AG20443 (cell line): ENCODE measurements at places on chromosomes 6 and 20.

DNA sequence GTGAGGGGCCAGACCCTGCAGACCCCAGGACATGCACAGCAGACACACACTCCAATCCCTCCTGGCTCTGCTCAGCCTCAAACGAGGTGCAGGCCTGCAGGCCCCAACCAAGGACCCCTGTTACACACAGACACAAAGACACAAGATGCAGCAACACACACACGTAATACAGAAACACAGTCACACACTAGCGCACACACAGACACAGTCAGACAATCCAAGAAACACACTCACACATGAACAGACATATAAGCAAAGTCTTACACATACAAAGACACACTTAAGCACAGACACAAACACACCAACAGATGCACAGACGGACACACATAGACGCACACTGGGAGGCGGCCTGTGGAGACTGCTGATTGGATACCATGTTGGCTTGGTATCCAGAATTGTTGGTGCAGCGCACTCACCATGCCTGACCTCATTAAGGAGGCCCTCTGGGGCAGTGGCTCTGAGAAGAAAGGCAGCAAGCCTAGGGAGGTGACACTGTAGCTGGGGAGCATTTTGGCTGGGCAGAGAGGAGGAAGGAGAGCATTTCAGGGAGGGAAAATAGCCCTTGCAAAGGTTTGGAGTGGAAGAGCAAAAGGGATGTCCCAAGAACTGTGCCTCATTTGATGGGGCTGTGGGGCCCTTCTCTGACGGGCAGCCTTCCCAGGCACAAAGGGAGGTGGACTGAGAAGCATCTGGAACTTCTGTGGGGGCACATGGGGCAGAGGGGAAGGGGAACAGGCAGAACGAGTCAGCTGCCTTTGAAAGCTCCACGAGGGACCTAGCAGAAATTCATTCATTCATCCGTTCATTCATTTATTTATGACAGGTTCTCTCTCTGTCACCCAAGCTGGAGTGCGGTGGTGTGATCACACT is 1.4 kb upstream of the HSPA12B start:
- DNase-seq, result no peak

GRCh38 chr6:158991017-158991723 is 8.8 kb downstream of the RSPH3 start:
- no peak for DNase-seq

GRCh38 chr6:15832841-15833240 is 170.0 kb upstream of the DTNBP1 start:
- no peak for DNase-seq

DNA sequence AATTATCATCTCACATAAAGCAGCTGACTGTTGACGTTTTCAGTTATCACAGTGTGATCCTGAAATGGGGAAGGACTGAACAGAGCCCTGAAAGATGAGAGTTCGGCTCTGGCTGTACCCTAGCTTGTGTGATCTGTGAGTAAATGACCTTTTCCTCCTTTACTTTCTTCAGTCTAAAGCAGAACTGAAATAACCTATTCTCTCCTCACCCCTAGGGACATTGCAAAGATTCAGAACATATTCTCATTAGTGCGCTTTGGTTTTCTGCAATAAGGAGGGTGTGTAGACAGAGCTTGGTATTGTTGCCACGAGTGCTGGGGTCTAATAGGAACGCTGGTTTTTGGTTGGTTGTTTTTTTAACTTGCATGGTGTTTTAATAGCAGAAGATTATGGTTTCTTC is 16.7 kb downstream of the FARS2 start:
- DNase-seq, result no peak

- no peak for DNase-seq
These were observed 236.5 kb upstream of the FOXQ1 start for GRCh38 chr6:1075444-1075843.

DNA sequence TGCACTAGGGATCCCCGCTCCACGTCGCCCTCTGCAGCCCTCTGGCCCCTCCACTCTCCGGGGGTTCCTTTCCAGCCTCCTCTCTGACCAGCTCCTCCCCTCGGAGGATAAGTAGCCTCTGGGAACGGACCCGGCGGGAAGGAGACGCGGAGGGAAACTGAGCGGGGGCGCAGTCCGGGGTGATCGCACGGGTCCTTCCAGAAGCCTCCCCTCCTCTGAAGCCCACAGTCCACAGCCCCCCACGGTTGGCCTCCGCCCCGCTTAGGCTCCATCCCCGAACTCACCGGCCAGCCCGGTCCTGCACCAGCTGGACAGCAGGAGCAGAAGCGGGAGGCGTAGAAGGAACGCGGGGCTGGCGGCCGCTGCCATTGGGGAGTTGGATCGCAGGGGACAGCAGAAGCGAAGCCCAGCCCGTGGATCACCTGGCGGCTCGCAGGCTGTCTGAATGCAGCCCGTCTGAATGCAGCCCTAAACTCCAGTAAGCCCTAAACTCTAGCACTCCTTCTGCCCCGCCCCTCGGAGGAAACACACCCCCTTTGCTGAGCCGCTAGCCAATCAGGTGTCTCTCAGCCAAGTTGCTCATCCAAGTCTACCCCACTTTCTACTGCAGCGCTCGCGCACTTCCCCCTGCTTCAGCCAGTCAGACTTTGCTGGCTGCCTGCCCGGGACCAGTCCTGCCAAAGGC is at the start of gene RAET1G:
Gene RAET1G (minus strand): TSS at position 480 of the 685 bp plus-strand sequence. CDS start 111 bp downstream, at position 369.
- peak; percentile 96 for DNase-seq

- DNase-seq, result no peak
These were observed 16.6 kb upstream of the SCUBE3 start for GRCh38 chr6:35197196-35197595.

- peak; percentile 73 for DNase-seq
These were observed 171.1 kb downstream of the MCHR2 start for GRCh38 chr6:99822741-99823512.

- no peak for DNase-seq
These were observed 21.5 kb downstream of the TPBG start for GRCh38 chr6:82385102-82385501.

DNA sequence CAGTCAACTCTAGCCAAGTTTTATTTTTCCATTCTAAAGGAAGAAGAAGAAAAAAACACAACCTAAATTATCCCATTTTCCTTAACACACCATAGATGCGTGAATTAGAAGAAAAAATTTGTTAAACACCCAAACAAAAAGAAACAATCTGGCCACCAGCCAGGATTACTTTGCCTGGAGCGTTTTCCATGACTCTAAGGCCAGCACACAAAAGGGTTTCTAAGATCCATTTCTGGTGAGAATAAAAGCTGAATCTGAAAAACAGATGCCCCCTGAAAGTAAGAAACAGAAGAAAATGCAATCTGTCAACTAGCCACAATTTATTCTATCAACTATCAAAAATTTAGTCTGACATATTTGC is 267.2 kb upstream of the SULF2 start:
- no peak for DNase-seq

DNA sequence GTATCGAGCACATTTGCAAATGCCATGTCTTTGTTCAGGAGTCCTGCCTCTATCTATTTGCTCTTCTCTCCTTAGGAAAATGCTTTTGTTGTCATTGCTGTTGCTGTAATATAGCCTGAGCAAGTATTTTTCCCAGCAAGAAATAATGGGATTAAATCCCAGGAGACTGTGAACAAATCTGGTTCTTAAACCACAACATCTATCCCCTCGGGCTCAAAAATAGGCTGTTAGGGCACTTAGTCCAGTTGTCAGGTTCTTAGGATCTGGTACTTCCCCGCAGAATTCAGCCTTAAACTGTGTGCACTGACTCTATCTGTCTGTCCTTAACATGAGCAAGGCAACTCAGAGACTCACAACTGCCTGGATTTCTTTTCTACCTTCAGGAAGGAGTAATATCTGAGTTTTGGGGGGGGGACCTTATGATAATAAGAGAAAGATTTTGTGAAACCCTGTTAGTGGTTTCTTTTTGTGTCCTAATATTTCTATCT is 437.5 kb downstream of the HTR1B start:
- no peak for DNase-seq

- no peak for DNase-seq
These were observed 50.6 kb downstream of the PDSS2 start for GRCh38 chr6:107408714-107409113.

- DNase-seq, result no peak
These were observed 71.2 kb downstream of the LY86 start for GRCh38 chr6:6659600-6660327.

- DNase-seq, result no peak
These were observed 85.5 kb downstream of the ARID1B start for GRCh38 chr6:156862711-156863110.

GRCh38 chr6:47862731-47863130 is 80.9 kb downstream of the OPN5 start:
- no peak for DNase-seq

DNA sequence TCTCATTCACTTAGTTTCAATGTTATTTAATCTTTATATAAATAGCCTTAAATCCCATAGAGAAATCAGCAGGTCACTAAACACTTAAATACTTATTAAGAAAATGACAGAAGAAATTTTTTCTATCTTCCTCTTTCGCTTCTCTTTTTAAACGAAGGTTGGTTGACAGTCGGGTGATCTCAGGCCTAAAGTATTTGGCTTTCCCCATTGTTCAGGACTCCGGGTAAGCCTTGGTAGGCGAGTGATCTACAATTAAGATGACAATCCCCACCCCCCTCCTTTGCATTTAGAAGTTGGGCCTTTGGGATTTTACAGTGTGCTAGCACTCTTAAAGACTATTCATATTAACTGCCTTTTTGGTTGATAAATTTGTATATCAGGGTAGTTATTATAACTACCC is 19.7 kb upstream of the UTRN start:
- peak; percentile 25 for DNase-seq

GRCh38 chr6:3726421-3726820 is 25.1 kb downstream of the PXDC1 start:
- no peak for DNase-seq

DNA sequence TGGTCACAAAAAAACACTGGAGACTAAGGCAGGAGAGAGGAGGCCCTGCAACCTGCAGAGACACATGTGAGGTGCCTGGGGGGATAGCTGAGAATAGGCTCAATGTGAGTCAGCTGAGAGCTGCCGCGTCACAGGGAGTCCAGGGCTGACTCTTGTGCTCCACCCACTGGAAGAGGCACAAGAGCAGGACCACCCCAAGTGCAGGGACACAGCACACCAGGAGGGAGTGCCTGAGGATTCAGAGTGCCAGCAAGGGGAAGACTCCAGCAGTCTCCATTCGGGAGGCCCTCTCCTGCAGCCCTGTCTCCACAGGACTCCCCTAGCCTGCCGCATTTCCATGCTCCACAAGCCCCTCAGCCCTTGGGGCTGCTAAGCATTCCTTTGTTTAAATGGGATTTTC is 105.5 kb downstream of the HUS1B start:
- peak; percentile 69 for DNase-seq

- DNase-seq, result no peak
These were observed 77.1 kb downstream of the ATRN start for GRCh38 chr20:3547906-3548305.

DNA sequence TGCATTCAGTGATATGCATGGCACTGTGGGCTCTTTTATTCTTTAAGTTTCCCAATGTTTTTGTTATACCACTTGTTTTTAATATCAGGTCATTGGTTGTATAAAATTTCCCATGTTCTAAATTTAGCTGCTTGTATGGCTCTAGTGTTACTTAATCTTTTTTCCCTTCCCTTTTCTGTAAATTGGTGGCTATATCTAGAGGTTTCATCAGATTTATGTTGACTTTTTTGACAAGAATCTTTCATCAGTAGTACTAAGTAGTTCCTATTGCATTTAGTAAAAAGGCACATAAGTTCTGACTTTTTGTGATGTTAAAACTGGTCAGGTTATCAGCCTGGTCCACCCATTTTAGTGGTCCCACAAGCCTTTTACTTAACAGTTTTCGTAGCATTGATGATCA is 51.1 kb downstream of the MMS22L start:
- DNase-seq, result no peak

- DNase-seq, result no peak
These were observed 50.3 kb upstream of the PTPRK start for GRCh38 chr6:128570680-128571063.

DNA sequence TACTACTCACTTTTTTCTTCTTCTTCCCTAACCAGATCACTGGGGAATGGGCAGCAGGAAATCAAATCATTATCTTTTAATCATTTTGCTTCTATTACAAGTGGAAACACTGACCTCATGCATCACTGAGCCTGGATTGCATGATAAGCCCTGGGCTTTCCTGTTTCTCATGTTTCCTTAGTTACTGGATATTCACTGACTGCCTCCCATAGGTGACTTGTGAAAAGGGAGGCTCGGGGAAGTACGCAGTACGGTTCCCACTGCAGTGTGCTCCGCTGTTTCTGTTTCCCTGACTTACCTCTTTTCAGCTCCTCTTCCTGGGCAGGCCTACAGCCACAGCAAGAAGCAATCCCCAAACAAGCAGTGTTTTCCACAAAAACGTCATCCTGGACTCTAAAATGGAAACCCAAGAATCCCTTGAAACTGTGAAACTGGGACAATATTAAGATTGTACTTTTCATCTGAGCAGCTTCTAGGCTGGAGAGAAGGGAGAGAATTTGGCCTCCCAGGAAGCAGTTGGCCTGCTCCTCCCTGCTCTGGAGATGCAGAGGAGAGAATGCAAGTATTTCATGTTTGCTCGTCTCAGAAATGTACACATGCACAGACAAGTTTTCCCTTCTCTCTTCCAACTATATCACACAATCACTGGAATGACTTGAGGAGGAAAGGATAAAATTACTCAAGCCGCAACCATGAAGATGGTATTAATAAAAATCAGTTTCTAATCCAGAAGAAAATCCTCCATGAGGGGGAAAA is 13.1 kb downstream of the BTNL2 start:
- no peak for DNase-seq

- DNase-seq, result no peak
These were observed 7.0 kb downstream of the IL22RA2 start for GRCh38 chr6:137166247-137167098.

- peak; percentile 74 for DNase-seq
These were observed 113.6 kb upstream of the ID4 start for GRCh38 chr6:19723545-19723944.

DNA sequence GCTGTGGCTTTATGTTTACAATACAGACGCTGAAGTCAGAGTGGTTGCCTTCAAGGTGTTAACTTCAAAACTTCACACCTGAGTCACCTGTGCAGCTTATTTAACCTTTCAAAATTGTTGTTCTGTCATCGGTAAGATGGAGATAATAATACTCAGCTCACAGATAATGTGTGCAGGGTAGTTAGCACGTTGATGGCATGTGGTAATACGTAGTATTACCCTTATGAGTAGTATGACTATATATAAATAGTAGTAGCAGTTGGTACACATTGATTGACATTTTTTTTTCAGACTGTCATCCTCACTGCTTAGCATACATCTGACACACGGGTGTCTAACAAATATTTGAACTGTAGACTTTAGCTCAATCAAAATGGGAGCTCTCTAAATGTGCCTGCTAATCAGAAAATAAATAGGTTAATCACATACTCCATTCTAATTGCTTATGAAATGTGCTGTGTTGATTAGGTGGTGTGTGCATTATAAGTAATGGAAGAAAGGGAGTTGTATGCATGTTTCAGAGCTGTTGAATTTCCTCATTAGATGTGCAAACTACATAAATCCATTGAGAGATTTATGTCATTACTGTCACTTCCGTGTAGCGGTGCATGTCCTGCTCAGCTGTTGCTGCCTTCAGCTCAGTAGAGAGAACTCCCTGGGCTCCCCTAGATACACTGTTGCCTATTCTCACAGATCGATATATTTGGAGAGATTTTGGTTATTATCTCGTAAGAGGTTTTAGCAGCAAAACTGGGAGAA is 11.2 kb upstream of the MROH8 start:
- no peak for DNase-seq
